Kidney glomerular epithelial cell (primary cell): ENCODE measurements at places on chromosomes 12 and 14.

DNA sequence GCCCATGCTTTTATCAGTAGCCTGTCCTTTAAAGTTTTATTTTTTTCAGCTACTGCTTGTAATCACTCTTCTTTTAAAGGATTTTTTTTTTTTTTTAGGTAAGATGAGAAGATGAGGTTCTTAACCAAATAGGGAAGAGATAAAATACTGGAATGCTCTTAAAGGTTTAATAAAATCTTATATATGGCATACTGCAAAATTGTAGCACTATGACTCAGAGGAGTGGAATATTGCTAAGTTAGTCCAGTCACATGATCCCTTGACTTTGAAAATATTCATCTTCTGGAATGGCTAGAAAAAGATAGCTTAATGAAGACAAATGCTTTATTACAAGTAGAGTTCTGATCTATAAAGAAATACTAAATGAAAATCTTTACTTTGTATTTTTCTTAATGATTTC lies 116.6 kb downstream of the NAV3 start:
- DNase-seq, result peak; percentile 29

- no peak for DNase-seq
Observed at GRCh38 chr12:45720069-45720468, 9.4 kb upstream of the ARID2 start.

DNA sequence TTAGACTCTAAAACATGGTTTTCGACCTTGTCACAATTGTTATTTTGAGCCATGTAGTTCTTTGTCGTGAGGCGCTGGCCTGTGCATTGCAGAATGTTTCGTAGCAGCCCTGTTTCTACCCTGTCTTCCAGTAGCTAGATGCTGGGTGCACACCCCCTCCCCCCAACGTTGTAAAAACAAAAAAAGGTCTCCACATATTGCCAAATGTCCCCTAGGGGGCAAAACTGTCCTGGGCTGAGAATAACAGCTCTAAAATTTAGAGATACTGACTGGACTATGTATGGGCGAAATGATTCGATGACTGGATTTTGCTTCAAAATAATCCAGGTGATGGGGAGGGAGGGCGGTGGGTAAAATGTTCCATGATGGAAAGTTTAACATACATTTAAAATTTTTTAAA lies 126.1 kb upstream of the FUT8 start:
- no peak for DNase-seq

DNA sequence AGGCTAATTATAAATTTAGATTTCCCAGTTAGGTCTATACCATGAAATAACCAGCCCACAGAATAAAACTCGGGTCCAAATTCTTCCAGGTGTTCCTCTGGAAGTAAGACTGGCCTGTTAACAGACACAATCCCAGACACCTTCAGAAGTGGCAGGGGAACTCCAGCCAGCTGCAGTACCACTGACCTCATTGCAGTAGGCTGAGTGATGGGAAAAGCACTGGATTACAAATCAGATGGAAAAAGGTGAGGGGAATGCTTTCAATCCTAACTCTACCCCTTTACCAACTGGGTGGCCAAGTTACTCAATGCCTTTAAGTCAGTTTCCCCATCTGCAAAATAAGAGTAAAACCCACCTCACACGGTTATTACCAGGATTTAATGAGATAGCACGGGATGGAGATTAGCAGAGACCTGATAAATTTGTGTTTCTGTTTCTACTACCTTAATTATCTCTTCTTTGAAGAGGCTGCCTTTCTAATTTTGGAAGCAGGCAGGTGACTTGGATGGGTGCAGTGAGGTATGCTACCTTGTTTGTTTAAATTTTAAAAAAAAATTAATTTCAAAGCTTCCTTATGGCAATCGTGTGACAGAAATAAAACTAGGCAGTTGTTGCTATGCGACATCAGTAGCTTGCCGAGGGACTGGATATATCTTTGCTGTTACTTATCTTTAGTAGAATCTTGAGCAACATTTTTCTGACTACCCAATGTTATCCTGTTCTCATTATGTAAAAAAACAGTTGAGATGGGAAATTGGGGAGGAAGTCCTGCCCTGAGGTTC lies 167.3 kb upstream of the GRIN2B start:
- no peak for DNase-seq

- peak; percentile 12 for DNase-seq
Observed at GRCh38 chr14:96297000-96297399, 41.0 kb downstream of the BDKRB1 start.

DNA sequence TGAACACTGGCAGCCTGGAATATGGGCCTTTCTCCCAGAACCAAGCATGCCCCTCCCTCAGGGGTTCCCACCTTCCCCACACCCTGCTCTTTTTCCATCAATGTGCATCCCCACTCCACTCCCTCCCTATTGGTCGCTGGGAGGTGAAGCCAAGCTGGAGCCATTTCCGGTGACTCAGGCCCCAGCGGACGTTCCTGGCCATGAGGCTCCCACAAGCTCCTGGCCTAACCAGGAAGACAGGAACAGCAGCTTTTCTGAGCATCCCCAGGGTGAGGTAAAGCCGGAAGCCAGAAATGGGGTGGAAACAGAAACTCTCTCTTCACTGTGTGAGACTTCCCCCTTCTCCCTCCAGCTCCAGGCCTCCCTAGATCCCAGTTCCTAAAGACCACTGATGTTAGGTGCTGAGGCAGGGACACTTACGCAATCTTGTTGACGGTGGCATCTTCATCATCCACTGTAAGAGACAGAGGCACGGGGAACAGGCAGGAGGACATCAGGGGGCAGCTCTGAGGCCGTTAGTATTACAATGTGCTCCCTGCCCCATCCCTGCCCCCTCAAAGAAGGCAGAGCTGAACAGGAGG lies 5.1 kb downstream of the LMBR1L start:
- DNase-seq, result no peak

GRCh38 chr14:37600880-37601741 lies 5.7 kb downstream of the TTC6 start:
- DNase-seq, result no peak

DNA sequence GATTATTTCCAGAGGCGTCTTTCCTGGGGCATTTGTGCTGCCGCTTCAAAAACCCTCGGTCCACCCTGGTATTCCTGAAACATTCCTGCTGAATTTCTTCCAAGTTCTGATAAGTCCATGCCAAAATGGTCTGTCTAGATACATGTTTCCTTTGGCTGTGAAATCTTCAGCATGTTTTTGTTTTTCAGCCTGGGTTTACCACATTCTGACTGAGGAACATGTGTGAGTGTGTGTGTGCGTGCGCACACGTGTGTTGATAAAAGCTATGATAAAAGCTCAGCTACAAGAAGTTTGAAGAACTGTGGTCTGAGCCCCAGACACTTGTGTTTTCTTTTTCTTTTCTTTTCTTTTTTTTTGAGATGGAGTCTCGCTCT lies 22.4 kb downstream of the ANKRD9 start:
- no peak for DNase-seq

GRCh38 chr14:37583358-37584210 lies 11.5 kb downstream of the FOXA1 start:
- DNase-seq, result no peak

GRCh38 chr12:93237235-93237915 lies 140.3 kb upstream of the NUDT4 start:
- DNase-seq, result no peak

DNA sequence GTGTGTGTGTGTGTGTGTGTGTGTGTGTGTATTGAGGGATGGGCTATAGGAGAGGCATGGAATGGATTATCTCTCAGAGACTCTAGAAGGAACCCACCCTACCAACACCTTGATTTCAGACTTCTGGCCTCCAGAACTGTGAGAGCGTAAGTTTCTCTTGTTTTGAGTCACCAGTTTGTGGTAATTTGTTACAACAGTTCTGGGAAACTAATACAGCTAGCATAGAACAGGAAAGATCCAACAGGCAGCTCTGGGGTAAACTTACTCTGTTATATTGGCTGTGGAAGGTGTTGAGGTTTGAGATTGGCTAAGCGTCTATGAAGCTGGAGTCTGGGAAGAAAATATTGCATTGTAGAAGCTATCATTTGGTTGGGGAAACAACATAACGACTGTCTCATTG lies 334.3 kb downstream of the AACS start:
- DNase-seq, result no peak

DNA sequence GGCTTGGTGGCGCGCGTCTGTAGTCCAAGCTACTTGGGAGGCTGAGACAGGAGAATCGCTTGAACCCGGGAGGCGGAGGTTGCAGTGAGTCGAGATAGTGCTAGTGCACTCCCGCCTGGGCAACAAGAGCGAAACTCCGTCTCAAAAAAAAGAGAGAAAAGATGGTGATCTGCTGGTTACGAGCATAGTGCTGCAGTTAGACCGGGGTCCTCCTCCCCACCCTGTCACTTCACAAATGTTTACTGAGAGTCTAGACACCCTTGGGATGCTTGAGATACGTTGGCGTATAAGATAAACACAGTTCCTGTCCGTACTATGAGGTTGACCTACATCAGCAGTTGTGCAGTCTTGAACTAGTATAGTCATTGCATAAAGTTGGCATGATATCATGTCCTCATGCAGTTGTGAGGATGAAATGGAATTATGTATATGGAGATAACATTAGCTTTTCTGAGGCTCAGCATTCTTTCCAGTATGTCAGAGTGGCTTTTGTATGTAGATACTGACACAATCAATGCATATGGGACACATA lies 787 bp downstream of the ACAD10 start:
- DNase-seq, result no peak

- DNase-seq, result no peak
Observed at GRCh38 chr14:90720832-90721231, 95.4 kb downstream of the TTC7B start.

- peak; percentile 7 for DNase-seq
Observed at GRCh38 chr12:26878661-26879119, 45.7 kb upstream of the ITPR2 start.

DNA sequence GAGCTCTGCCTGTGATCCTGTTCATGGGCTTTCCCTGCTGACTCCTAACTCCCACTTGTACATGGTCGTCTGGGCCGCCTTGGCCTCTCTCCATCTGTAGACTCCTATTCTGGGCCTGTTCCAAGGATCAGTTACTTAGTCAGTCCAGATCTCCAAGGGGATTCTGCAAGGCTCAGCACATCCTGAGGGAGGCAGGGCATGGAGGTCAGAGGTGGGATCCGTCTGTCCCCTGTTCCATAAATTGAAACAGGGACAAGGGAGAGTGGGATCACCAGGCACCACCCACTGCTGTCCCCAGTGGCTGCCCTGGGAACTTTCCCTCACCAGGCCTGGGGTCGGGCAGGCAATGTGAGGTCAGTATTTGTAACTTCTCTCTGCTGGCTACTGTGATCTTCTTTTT lies 43.5 kb downstream of the KCTD10 start:
- no peak for DNase-seq

GRCh38 chr14:78498062-78498595 lies 328.0 kb downstream of the NRXN3 start:
- no peak for DNase-seq

GRCh38 chr14:97219431-97220017 lies 422.3 kb downstream of the VRK1 start:
- no peak for DNase-seq

- DNase-seq, result no peak
Observed at GRCh38 chr14:31842899-31843298, 234.2 kb upstream of the ARHGAP5 start.

GRCh38 chr12:88623777-88624548 lies 43.7 kb upstream of the KITLG start:
- DNase-seq, result no peak

DNA sequence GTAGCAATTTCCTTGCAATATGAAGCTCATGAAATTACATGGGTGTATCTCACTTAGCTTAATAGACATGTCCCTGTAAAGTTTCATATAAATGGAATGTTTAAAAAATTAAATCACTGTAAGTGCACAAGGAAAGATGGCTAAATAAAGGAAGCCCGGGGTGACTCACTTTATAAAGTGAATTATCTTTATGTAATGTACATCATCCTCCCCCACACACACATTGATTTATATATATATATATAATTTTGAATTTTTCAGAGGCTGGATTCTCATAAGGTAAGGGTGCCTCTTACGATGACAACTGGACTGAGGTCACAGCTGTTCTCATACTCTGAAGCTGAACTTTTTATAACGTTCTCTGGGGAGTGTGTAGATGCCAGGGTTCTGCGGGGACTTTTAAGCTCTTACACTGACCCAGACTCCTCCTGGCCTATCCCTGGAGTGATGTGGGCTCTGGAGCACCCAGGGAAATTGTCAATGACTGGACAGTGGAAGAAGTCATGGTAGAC lies 108.7 kb upstream of the HIF1A start:
- no peak for DNase-seq

GRCh38 chr14:52018252-52018651 lies 28.9 kb downstream of the RTRAF start:
- no peak for DNase-seq

DNA sequence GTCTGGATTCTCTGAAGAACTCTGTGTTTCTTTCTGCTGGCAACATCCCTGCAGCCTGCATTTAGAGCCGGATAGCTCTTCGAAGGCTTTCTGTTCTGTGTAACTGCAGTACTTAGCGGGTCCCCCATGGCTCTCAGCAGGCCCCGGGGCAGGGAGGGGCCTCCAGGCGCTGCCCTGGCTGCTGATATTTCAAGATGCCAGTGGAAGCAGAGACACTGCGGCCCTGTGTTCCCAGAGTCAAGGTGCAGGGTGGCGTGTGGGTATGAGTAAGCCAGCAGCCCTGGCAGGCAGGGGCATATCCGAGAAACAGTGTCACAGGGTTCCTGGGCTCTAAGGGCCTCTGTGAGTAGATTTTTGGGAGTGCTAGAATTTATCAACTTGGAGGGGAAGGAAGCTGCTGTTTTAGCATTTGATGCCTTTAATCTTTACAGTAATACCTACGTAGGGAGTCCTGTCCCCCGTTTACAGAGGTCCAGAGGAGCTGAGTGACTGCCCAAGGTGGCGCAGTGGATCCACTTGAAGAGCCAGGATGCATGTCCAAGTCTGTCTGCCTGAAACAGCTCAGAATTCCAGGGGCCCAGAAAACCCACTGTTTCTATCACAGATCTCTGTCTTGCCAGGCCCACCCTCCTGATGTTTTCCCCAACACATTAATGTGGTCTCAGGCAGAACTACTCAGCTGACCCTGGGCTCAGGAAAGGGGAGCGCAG lies 16.2 kb downstream of the ESRRB start:
- no peak for DNase-seq

DNA sequence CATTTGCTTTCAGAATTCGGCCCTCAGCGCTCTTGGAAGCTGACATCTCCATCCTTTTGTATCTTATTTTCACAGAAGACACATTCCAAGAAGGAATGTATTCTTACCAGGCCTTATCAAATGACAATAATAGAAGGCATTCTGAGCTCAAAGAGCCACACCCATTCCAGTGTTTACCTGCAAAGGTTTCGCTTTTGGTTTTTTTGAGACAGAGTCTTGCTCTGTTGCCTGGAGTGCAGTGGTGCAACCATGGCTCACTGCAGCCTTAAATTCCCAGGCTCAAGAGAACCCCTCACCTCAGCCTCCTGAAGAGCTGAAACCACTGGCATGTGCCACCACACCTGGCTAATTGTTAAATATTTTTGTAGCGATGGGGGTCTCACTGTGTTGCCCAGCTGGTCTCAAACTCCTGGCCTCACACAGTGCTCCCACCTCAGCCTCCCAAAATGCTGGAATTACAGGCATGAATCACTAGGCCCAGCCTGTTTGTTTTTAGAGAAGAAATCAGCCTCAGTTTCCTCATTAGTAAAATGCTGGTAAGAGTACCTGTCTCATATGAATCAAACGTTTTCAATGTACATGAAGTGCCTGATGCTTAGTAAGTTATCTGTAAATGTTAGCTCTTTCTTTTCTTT lies 69.2 kb downstream of the SLC6A12 start:
- DNase-seq, result no peak
